ENCODE measurements at places on chromosomes 4 and X. TPM values are rescaled to one million over a fixed set of nuclear protein-coding genes. Genes with fewer than 3 reads are reported as not detected.

Gene MAGEA12
- 0.19 TPM for total RNA-seq

Gene NUDT10
- total RNA-seq, result 0.38 TPM

Gene ESX1
- not detected for total RNA-seq

Gene ZNF280C
- total RNA-seq, result 2.7 TPM

Gene FOXR2
- not detected for total RNA-seq

Data from A549 treated with CpdA at 1 μM for 4 hours (cell line).